ENCODE measurements at places on chromosomes 13 and 19.

- no peak for DNase-seq
Observed at GRCh38 chr13:40410315-40410714, 256.1 kb downstream of the FOXO1 start.

DNA sequence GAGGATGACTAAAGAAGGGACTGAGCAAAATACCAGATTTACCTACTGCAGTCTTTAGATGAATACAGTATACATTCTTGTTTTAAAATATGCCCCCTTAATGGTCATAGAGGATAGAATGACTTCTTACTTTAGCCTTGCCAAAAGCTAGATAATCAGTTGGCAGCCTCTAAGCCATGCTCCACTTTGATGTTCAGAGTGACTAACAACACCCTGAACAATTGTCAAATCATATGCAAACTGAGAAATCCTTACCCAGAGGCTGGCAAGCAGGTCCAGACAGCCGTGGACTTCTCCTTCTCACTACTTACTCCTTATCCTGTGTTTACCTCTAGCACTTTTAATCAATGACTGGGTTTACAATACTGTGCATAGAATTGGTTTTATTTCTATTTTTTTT is 23.6 kb upstream of the PHF11 start:
- DNase-seq = no peak

DNA sequence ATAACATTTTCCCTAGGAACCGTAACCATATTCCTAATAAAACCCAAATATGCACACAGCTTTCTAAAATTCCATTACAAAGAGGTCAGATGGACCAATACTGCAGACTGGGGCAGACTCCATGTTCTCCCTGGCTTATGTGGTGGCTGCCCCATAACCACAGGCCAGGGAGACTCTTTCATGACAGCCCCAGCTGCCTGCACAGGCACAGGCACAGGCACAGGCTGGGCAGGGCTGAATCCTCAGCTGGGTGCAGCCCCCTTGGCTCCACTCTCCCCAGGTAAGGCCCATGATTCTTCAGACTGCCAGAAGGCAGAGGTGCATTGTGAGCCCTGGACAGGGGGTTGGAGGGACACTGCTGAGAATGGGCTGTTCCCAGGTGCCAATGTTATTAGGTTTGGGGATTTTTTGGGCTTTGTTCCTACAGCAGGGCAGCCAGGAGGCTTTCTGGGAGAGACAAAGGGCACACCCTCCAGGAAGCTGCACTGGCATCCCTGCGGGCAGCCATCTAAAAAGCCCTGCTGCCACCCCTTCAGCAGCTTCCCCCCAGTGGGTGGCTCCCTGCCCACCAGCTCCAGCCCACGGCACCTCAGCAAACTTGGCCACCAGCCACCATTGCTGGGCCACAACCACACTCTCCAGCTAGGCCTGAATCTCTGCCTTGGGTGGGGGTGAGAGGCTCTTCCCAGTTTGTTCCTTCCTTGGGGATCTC is 20.0 kb downstream of the DOCK9 start:
- no peak for DNase-seq

- DNase-seq = no peak
Observed at GRCh38 chr13:31444266-31444856, 244.6 kb downstream of the B3GLCT start.

- no peak for DNase-seq
Observed at GRCh38 chr13:76829572-76830327, 56.5 kb downstream of the KCTD12 start.

GRCh38 chr13:44802491-44802890 is 186.8 kb downstream of the NUFIP1 start:
- no peak for DNase-seq

- DNase-seq = no peak
Observed at GRCh38 chr19:35395382-35396199, 24.7 kb downstream of the GPR42 start.

DNA sequence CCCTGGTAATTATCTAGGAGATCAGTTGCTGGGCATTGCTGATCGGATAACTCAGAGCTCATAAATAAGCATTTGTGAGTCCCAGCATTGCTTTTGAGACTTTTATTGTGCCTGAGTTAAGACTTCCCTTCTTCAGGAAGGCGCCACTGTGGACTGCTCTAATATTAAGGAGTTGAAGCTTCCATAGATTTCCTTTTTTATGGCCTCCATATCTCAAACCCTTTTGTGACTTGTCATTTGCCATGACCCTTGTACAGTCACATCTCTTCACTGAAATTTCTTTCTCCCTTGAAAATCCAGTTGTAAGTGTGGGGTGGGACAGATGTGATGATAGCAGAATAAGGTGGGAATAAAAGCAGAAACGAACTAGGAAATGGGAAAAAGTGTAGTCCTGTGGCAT is 6.3 kb downstream of the TM9SF2 start:
- DNase-seq = no peak

- no peak for DNase-seq
Observed at GRCh38 chr19:8111376-8111775, 38.0 kb downstream of the FBN3 start.

DNA sequence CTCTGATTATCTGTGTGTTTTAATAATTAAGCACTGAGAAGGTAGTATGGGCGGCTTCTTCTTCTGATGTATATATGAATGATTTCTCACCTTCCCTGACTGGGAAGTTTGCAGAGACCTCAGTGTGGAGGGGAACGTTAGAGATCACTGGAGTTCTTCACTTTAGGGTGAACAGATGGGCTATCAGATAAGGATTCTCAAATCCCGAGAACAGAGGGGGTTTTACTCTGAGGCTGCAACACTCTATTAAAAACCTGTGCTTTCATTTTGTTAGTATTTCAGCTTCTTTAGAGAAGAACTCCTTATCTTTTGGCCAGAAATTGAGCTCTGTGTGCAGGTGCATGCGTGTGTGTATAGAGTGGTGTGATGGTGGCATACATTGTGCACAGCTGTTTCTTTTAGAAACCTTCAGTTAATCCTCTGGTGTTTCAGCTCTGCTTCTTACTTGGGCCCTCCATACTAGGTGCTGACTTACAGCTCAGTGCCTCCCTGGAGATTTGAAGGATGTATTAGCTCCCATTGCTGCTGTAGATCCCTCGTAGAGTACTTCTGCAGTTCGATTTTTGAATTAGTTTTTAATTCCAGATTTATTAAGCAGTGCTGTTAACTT is 45.3 kb upstream of the PCDH9 start:
- no peak for DNase-seq

- DNase-seq = peak; percentile 54
Observed at GRCh38 chr13:60411983-60412382, 15.0 kb downstream of the TDRD3 start.

DNA sequence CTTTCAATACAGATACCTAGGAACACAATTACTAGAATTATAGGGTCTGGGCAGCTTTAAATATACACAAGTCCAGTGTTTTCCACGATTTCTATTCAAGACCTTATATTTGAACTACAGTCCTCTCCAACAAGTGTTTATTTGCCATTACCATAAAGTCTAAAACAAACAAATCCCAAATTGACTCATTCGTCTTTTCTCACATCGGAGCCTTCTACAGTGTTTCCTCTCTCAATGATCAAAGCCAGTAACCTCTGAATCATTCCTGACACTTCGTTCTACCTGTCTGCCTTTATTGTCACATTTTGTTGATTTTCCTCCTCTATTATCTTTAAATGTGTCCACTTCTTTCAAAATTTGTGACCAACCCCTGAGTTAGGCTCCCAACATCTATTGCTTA is 1356.5 kb upstream of the SLC10A2 start:
- no peak for DNase-seq

GRCh38 chr19:28201462-28201943 is 1011.4 kb downstream of the UQCRFS1 start:
- no peak for DNase-seq

- peak; percentile 29 for DNase-seq
Observed at GRCh38 chr13:46387064-46387851, at the start of gene RUBCNL. RUBCNL (minus strand) TSS chr13:46387252; CDS start chr13:46372475, 14,777 bp downstream.

DNA sequence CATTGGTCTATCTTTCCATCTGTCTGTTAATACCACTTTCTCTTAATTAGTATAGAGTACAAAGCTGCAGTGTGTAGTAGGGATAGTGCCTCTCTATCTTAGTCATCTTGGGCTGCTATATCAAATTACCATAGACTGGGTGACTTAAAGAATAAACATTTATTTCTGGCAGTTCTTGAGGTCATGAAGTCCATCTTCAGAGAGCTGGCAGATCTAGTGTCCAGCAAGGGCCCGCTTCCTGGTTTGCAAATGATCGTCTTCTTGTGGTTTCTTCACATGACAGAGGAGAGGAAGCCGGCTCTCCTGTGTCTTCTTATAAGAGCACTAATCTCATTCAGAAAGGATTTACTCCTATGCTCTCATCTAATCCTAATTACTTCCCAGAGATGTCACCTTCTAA is 6.1 kb downstream of the ZNF700 start:
- no peak for DNase-seq

DNA sequence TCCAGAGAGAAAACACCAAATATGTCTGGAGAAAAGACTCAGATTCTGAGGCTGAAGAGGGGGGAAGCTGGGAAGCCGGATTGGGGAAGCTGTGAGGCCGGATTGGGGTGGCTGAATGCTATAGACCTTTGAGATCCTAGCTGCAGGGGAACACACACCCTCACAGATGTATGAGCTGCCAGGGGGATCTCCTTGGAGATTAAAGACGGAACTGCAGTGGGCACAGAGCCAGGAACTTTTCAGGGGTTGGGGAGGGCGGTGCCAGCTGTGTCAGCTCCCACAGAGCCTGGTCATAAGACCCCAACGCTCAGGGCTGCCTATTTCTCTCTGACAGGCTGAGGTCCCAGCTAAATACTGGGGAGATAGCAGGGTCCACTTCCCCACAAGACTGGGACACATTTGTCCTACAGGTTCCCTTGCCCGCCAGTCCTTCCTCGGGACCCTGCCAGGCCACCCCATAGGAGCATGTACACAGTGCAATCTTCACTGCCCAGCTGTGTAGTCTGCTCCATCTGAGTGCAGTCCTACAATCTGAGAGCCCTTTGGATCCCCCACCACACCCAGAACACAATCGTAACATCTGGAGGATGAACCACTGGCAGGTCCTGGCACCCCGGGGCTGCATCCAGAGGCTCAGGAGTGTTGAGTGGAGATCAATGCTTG is 1893.9 kb downstream of the PCDH9 start:
- DNase-seq = peak; percentile 34

GRCh38 chr19:31254611-31255010 is 94.6 kb downstream of the TSHZ3 start:
- no peak for DNase-seq

DNA sequence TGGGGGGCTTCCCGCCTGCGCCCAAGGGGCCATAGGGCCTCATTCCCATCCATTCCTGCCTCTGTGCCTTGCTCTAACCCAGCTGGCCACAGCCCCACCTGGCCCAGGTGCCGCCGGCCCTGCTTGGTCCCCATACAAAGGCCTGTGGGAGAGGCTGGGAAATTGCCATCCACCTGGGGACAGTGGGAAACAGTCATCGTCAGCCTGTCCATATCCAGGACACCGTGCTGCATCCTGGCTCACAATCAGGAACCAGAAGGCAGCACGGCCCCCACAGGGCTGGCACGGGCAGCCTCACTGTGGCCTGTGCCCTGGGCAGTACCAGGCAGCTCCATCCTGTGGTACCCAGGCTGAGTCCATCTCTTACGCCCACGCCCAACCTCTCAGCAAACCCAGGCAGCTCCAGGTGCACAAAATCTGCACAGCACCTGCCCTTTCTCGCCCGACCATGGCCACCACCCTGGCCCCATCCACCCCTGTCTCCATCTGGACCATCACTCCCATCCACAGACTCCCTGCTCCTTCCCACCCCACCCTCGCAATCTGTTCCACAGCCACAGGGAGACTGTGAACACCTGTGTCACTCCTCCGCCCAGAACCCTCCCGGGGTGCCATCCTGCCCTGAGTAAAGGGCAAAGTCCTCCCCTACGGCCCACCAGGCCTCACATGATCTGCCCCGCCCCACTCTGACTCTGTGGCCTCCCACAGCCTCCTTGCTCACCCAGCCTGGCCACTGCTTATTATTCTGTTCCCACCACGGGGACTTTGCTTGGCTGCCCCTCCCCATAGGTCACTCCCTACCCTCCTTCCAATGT is 21.1 kb upstream of the FBXO27 start:
- DNase-seq = no peak

- DNase-seq = peak; percentile 27
Observed at GRCh38 chr13:112943309-112944125, 25.5 kb upstream of the MCF2L start.

DNA sequence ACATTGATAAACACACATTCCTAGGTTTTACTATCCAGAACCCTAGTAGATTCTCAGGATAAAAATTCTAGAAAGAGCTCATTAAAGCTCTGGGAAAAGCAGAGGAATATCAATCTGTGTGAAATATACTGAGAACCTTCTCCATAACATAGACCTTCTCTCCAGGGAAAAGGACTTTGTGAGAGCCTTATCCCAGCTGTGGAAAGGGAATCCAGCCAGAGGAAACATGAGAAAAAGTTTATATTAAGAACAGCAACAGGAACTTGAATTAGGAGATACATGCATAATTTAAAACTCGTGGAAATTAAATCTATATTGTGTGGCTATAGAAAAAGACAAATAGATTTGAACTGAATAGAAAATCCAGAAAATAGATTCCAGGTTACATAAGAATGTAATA is 1639.9 kb downstream of the EFNB2 start:
- DNase-seq = no peak

DNA sequence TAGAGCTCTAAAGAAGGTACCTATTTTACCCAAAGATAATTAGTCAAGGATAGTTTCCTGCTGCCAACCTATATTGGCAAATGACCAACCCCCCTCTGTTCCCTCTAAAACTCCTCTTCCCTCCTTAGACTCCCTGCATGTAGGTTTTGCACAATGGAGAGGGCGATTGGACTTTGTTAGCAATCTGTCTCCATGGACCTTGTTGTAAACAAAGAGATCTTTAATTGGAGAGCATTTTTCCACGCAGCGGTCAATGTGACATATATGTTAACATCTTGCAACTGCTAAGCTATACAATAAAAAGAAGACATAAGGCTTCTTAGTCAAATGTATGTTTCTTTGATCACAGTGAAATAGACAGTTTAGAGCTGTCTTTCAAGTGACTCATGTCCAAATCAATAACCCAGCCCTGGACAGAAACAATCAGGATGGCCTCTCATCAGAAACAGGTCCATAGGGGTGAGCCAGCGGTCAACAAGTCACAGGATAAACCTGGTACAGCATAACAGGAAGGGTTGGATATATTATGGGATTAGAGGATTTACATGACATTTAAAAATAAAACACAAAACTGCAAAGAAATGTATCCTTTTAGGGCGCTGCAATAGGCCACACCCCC is 69.7 kb upstream of the UBL3 start:
- no peak for DNase-seq

GRCh38 chr13:110920038-110920437 is 5.2 kb upstream of the ANKRD10 start:
- no peak for DNase-seq

DNA sequence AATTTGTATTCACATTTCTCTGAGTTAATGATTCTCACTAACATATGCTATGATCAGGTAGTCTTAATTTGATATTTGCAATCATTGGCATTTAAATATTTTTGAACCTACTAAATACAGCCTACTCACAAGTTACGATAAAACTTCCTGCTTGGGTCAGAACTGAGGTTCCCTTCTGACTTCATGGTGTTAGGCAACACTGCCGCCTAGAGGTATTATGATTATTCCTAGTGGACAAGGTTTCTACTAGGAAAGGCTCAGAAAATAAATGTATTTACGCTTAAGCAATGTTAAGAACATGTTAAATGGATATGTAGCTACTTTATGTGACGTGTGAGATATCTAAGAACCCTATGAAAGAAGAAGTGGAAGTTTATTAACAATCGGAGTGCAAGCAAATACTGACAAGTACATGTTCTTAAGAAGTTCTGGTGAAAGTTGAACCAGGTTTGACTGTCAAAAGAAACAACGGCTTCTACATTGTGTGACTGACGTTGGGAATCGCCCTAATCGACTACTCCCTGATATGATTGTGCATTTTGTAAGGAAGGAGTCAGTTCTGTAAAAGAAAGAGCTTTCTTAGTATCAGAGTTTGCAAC is 1395.8 kb downstream of the SLITRK5 start:
- peak; percentile 87 for DNase-seq

Data from hematopoietic multipotent progenitor cell treated with erythropoietin and hydrocortisone succinate and interleukin-3 and kit ligand, for 6 days (in vitro differentiated cells).